ENCODE measurements at places on chromosomes 3 and 15.

DNA sequence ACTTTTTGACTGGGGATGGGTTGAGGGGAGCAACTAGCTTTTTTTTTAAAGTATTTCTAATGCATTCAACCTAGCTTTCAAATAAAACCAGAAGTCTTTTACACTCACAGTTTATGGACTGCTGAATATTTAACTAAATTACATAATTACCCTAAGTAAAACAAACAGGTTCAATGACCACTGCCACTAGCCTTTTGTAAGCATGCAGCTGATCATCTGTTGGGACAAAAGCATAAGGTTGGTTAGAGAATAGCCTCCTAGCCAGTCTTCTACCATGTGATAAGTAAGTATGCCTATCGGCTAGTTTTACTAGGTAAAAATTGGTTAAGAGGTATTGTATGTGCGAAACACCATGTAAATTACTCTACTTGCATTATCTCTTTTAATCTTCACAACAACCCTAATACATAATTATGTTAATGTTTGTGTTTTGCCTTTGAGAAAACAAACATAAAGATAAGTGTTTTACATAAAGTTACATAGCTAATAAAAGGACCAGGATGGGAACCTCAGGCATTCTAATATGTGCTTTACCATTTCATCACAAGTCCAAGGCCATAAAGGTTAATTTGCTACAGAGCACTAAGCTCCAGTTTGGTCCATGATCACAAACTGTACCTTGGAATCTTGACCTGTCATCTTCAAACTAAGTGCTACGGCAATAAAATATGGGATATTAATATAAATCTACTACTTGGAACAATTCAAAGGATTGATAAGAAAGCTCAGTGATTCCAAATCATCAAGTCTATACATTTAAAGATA is 13.2 kb downstream of the PFN2 start:
- no peak for DNase-seq

GRCh38 chr3:62815981-62816380 is 59.2 kb downstream of the CADPS start:
- no peak for DNase-seq

DNA sequence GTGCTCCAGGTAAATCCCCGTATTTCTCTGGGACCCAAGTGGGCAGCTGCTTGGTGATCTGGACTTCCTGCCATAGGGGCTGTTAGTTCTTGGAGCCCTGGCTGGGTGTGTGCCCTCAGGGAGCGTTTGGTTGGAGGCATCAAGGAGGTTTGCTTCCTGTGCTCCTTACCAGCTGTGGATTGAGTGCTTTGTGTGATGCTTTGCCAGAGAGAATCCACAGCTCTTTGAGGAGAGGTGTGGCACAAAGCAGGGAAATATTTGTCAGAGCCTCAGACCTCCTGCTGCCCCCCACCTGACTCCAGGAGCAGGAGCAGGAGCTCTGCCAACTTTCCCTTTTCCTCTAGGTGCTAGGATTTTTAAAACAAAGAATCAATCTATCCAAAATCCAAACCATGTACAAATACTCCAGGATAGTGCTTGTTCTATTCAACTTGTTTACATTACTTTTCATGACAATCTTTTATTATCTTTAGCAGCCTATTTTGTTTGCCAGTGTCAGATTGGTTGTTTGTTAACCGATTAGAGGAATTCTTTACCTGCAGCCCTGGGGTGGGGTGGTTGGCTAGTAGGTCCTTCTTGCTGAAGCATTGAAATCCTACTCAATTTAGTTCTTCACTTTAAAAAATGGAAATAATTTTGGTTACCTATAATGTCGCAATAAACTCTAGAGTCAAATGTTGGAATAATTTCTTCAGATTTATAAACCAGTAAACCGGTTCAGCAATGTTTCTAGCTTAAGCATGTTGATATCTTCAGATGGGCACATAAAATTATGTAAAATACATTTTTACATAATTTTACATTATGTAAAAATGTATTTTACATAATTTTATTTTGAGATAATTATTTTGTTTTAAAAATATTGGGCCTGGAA is 2.5 kb downstream of the CTDSPL start:
- DNase-seq: no peak

DNA sequence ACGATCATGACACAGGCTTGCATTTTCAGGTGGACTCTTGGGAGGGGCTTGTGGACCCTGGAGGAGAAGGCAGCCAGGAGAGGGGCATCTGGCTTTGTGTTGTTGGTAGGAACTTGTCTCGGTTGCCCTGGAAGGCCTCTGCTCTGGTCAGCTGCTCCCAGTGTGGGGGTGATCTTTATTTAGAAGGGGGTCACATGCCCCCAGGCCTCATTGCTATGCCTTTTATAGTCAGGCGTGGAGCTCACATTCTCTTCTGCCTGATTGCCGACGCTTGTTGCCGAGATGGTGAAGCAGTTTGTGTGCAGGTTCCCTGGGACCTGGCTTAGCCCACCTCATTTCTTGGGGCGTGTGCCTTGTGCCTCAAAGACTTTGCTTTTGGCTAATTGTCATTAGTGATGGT is 66.6 kb downstream of the IGF1R start:
- no peak for DNase-seq
